SK-MEL-5 (cell line): ENCODE measurements at places on chromosomes 11 and 22.

DNA sequence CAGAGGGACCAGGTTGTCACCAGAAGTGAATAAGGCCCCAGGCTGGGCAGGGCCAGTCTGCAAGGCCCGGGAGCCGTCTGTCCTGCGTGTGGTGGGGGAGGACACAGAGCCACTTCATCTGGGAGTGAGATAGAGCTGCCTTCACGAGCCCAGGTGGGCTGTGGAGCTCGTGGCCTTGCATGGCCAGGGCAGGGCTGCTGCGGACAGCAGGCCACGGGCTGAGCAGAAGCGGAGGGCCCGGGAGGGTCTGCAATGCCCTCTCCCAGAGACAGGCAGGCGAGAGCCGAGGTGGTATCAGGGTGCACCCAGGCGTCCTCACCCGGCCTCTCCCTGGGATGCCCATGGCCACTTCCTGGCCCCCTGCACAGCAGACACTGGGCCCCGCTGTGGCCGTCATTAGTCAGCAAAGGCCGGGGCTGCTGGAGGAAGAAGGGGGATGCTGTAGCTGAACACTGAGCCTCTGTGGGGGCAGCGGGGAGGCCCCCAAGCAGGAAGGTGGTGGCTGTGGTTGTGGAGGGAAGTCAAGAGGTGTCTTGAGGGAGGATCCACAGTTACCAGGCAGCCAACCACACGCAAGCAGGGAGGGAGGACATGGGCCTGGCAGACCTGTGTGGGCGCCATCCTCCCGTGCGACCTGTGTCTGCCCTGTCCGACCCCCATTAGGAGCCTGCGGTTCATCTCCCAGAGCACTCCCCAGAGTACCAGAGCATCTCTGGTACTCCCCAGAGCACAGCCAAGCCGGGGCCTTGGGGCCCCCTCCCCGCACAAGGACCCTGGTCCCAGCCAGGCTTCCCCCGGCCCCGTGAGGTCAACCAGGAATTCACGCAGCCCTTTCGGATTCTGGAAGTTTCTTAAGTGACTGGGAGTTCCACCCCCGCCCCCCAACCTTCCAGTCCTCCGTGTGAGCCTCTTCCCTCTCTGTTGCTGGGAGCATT lies 1109.5 kb downstream of the BRD1 start:
- DNase-seq: no peak

DNA sequence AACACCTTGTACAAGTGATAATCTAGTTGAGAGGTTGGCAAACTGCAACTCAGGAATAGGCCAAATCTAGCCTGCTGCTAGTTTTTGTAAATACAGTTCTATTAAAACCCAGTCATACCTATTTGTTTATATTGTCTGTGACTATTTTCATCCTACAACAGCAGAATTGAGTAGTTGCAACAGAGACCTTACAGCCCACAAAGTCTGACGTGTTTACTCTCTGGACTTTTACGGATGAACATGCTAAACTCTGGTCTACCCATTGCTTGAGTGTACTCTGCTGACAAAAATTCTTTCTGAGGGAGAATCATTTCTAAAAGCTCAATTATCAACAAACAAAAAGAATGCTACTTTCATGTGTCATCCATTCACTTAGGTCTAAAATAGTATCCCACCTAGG lies 287.0 kb downstream of the DYNC2H1 start:
- DNase-seq: no peak

- DNase-seq: no peak
These were observed 42.9 kb upstream of the GAB2 start for GRCh38 chr11:78460471-78460870.

DNA sequence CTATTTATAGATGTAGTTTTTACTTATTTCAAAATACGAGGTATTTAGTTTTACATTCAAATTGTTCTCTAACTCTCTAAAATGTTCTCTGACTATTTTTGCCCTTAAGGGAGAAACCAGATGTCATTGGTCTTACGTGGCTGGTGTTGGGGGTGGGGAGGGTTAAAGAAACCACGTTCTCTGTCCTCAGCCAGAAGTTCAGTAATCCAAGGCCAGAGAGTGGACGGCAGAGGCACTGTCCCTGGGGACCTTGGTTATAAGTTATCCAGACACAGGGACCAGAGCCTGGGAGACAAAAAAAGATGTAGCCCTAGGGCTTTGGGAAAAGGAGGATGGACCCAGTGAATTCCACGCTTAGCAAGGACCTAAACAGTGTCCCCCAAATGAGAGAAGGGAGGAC lies 706 bp upstream of the OR51E1 start:
- DNase-seq: no peak

GRCh38 chr11:115333949-115334348 lies 170.3 kb downstream of the CADM1 start:
- no peak for DNase-seq

GRCh38 chr11:67376873-67377808 lies 3.7 kb upstream of the CLCF1 start:
- DNase-seq: no peak

DNA sequence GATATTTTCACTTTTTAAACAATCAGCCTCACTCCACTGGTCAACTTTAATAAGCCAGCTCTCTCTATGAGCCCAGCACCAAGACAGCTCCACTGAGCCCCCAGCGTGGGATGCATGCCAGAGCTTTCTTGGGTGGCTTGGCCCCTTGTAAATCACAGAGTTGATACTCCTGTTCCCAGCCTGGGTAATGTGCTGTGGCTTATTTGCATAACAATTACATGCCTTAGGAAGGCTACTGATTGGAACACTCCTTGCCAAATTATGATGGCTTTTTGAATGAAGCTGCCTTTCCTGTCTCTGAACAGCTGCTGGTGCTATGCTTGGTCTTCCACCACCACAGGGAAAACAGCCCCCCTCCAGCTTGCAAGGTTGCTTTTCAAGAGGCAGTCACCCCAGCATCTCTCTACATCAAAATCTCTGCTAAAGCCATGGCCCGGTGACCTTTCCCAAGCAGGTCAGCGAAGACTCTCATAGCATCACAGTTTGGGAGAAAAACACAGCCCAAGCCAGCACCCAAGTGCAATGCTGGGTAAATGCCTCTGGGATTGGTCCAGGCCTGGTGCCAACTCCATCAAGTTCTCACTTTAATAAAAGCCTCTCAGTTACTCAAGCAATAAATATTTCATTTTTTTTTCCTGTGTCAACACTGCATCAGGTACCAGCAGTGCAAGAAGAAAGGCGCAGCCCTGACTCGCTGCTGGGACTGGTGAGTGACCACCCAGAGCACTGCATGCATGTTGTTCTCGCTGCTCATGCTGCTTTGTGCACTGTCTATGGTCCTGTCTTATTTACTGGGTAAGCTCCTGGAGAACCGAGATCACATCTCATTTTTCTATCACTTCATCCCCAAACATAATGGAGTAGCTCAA lies 549.3 kb downstream of the OPCML start:
- no peak for DNase-seq

DNA sequence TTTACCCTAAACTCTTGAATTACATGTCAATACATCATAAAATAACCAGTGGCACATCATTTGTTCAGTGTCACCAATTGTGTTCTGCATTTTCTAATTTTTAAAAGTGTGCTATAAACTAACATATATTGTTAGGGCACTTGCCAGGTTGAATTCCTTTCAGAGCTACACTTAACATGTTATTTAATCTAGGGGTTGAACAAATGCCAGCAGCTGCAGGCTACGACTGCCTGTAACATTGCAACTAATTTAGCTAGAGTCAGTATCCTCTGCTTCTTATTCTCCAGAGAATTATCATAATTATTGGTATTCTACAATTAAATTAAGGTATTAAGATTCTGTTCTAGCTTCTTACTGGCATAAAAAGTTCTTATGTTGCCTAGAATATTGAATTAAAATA lies 46.4 kb upstream of the ARHGAP42 start:
- DNase-seq: no peak

DNA sequence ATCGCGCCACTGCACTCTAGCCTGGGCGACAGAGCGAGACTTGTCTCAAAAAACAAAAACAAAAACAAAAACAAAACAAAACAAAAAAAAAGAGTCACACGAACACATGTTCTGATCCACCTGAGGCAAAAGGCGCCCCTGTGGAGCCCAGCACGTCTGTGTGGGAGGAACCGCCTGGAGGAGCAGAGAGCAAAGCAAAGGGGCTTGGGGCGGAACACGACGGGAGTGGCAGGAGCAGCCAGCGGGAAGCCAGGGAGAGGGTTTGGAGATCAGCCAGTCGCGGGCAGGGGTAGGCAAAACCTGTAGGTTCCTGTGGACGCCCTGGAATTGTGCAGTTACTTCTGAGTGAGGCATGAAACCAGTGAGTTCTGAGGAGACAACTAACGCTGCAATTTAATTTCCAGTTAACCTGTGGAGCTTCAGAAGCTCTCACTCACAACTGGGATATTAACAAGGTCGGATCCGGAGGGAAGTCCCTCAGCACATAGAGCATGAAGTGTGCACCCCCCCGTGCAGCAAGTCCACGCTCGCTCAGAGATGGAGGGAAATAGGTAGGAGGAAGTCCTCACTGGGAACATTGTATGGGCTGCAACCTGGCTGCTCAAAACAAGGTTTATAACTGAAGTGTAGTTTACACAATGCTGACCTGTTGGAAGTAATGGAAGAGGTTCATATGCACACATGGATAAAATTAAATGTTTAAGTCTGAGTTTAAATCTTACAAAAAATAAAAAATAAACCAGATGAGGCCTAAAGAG lies 13.2 kb upstream of the USP18 start:
- no peak for DNase-seq

GRCh38 chr11:70252844-70253243 lies 17.6 kb upstream of the PPFIA1 start:
- DNase-seq: no peak

DNA sequence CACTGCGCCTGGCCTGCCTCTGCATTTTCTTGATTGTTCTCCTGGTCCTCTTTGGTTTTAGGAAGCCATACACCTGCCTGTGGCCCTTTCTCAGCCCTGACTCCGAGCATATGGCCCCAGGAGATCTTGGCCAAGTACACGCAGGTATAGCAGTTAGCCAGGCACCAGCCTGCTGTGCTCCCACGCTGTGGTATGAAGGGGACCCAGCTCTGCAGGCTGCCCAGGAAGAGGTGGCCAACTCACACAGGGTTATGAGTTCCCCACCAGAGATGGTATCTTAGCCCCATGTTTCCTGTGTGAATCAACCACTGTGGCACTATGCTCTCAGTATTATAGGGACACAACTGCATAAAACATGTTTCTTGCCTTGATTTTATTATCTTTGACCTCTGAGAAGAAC lies 31.1 kb downstream of the SGSM3 start:
- no peak for DNase-seq

DNA sequence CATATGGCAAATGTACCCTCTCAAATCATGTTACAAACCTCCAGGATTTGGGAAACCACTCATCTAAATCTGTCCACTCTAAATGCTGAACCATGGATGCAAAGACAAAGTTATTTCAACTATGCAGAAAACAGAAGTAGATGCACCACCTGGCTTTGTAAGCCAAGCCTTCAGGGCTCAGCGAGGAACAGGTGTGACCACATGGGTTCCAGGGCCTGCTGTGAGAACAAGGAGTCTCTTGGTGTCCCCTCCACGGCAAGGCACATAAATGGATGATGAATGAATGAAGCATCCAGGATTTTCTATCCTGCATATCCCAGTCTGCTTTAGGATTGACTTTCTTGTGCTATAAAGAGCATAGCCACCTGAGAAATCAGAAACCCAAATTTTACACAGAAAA lies 284.5 kb downstream of the LARGE1 start:
- DNase-seq: no peak

DNA sequence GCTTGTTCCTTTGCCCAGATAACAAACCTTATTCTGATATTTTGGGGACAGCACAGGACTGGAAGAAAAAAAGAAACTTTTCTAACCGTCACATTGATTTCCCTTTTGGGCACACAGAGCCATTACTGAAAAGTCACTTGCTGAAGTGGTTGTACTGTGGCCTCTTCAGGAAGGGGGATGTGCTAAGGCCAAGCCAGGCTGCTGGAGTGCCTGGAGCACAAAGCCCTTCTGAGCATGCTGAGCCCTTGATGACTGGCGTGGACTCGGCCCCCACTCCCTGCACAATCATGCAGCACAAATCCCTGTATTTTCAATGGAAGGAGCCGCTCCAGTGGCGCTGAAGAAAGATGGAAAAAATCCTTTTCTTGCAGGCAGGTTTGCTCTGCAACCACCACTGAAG lies 164.2 kb downstream of the NTM start:
- no peak for DNase-seq
